ENCODE measurements at places on chromosomes 5 and 9.
A peak's percentile ranks its signal among the peaks of the same experiment; 100 is the strongest.

GRCh38 chr9:81720450-81721086 is 31.2 kb upstream of the TLE1 start:
- DNase-seq, result no peak

DNA sequence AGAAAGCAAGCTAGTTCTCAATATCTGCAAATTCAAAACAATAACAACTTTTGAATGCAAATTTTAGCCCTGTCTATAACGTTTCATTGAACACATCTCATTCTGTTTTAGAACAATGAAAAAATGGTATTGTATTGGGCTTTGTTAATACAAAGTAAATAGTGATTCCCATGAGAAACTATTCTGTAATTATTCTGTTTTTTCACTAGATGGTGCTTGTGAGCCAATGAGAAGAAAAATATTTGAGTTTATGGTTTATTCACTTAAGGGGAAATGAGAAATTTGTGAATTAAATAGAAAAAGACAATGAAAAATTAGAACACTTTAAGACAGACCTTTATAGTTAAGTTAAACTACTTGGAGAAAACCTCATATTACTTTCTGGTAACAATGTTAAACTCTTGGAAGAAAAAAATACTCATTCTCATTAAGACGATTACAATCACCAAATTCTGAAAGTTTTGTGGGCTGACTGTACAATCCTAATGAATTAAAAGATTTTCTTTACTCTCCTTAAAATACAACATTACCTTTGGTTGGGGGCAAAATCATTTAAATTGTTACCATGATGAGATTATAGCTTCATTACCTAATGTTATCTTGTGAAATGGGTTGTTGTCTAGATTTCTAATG is 127.0 kb downstream of the NNT start:
- no peak for DNase-seq

GRCh38 chr5:95900383-95900958 is 61.2 kb downstream of the ELL2 start:
- DNase-seq, result no peak

DNA sequence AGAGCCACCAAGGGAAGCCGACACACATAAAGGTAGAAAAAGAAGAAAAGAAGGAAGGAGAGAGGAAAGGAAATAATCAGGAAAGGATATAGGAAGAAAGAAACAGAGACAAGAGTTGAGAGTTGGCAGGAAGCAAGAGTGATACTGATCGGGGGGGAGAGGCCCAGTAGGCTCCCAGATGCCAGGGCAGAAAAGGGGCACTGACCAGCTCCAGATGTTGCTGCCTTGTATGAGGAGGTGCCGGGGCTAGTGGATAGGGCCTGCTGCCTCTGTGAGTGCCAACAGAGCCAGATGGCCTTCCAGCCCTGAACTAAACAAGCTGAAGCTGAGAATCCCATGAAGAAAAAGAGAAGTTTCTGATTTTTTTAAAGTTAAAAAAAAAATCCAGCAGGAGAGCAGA is 82.0 kb upstream of the TRIM32 start:
- DNase-seq, result no peak

DNA sequence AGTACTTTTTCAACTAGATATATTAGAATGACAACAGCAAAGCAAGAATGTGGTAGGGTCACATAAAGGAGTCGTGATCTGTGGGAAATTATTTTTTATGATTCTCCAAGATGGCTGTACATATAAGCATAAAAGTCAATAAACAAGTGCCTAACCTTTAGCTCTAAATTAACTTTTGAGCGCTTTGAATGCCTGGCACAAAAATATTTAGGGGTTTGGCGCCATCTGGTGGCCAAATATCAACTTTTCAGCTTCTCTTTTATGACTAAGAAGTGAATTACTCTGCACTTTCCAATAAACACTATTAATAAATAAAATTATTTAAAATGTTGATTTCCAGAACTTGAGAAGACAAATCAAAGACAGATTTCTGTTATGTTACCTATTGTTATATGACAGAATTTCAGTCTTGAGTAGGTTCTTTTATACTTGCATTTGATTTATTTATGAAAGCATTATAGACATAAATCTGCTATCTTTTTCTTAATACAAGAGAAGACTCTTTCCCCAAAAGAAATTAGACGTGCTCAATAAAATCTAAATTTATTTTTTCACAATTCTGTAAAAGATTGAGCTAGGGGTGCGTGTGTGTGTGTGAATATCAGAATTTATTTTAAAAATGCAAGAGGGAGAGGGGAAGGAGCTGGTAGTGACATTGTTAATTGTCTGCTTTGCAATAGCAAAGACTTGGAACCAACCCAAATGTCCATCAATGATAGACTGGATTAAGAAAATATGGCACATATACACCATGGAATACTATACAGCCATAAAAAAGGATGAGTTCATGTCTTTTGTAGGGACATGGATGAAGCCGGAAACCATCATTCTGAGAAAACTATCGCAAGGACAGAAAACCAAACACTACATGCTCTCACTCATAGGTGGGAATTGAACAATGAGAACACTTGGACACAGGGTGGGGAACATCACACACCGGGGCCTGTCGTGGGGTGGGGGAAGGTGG is 36.7 kb upstream of the ARRDC3 start:
- peak; percentile 79 for DNase-seq

- no peak for DNase-seq
Observed at GRCh38 chr9:120734607-120735410, 20.5 kb upstream of the MEGF9 start.

GRCh38 chr5:21862986-21863385 is 990.2 kb downstream of the CDH12 start:
- DNase-seq, result no peak

- DNase-seq, result no peak
Observed at GRCh38 chr9:87275047-87275725, 222.5 kb upstream of the DAPK1 start.

- no peak for DNase-seq
Observed at GRCh38 chr5:41903382-41903891, 707 bp upstream of the RIMOC1 start.

GRCh38 chr5:142800776-142801494 is 30.8 kb downstream of the ARHGAP26 start:
- no peak for DNase-seq

- no peak for DNase-seq
Observed at GRCh38 chr5:126009566-126009965, 413.6 kb upstream of the GRAMD2B start.

DNA sequence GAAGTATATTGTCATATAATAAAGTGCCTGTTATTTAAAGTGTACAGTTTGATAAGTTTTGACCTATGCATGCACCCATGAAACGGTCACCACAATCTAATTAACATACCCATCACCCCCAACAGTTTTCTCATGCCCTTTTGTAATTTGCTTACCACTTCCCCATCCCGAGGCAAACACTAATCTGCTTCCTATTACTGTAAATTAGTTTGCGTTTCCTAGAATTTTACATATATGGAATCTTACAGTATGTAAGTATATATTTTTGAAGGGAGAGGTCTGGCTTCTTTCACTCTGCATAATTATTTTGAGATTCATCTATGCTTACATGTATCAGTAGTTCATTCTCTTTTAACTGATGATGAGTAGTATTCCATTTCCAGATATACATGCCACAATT is 56.5 kb downstream of the AMBP start:
- no peak for DNase-seq

GRCh38 chr9:137194909-137195308 is 5.6 kb downstream of the TPRN start:
- no peak for DNase-seq

DNA sequence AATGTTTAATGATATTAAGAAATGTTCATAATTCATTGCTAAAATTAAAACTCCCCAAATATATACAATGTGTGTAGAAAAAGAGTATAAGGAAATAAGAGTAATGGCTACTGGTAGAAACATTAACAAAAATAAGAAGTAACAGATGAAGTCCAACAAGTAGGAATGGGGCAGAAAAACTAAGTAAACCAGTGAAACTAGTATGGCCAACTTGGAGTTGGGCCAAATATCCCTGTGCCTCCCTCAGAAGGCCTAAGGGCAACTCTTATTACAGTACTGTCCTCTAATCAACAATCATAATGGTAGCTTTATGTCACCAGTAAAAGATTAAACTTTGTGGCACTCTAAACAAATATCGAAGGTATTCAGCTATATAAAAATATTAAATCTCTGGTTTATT is 93.5 kb downstream of the SSBP2 start:
- peak; percentile 48 for DNase-seq

DNA sequence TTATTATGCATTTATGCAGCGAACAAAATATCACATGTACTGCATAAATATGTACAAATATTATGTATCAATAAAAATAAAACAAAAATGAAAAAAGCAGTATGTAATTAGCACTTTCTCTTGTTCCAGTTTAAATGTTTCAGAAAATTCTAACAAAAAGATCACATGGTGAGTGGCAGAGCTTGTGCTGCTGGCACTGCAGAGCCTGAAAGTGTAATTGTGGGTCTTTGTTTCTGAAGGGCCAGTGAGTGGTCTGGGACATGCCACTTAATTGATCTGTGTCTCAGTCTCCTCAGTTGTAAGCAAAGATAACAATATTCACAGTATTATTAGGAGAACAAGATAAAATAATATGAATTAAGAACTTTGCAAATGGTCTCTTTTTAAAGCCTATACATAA is 39.5 kb upstream of the RAI14 start:
- DNase-seq, result no peak

- DNase-seq, result no peak
Observed at GRCh38 chr5:125049721-125050702, 303.6 kb upstream of the ZNF608 start.

DNA sequence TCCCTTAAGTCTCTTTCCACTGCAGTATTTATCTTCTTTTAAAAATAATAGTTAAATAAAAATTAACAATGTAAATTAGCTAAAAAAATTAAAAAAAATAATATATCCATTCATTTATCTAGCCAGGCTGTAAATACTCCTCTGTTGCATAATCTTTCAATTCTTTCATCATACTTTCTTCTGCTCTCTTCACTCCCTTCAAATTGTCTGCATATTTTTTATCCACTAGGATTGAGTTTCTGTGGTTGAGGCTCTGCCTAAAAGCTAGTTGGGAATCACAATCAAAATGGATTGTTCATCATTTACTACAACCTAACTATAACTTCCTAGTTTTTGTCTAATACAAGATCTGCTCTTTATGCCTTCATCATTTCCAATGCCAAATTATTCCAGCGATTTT is 182.2 kb downstream of the PDE4D start:
- no peak for DNase-seq

- DNase-seq, result peak; percentile 72
Observed at GRCh38 chr5:72451741-72452505, 55.3 kb downstream of the ZNF366 start.

DNA sequence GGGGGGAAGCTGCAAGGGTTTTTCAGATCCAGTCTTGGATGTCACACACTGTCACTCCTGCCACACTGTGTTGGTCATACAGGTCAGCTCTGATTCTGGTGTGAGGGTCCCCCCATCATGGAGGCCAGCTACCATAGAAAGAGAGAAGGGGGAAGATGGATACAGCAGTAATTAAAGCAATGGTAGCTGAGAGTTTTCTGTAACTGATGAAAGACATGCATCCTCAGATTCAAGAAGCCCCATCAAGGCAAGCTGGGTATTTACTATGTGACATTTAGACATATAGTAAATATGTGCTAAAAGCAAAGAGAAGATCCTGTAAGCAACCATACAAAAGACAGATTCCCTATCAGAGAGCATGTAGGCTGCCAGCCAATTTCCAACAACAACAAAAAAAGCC is 110.9 kb upstream of the COL5A1 start:
- DNase-seq, result no peak

DNA sequence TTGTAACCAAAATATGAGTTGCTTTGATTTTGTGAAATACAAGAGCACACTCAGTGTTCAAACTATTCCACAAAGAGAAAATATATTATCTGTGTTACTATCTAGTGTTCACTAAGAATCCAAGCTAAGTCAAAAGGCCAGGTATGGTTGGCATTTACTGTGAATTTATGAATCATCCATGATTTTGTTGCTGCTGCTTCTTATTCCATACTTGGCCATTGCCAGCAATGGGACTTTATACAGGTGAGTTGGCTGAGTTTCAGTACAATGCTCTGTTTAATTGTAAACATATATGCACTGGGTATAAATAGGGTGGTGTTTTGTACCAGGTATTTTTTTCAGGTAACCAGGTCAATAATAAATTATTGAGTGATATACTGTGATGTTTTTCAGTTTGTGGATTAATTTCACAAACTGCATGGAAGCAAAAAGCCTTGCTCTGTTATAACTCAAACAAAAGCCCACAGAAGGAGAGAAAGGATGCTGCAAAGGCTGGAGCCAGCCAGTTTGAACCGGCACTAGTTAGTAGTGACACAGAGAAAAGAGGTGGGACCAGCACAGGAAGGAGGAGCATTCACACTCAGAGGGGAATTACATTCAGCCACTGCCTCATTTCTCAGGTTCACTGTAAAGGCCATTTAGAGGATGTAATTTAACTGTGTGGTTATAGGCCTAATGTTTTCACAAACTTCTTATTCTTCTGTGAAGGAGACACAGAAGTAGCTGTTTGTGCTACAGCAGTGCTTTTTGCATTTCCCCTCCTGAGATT is 381.8 kb downstream of the ADGRV1 start:
- DNase-seq, result peak; percentile 77

DNA sequence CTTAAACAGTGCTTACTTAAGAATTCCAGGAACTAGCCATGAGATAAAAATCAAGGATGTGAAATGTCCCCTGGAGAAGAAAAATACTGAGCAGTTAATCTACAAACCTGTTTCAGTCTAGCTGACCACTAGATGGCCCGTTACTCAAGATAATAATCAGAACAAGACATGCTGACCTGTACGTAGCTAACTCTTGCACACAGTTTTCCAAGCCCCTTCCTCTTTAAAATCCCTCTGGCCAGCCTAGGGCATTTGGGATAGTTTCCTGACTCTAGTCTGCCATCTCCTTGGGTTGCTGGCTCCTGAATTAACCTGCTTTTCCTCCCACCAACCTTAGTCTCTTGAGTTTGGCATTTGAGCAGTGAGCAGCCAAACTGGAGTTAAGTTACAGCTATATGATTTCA is 59.2 kb upstream of the TRAF1 start:
- DNase-seq, result peak; percentile 25

DNA sequence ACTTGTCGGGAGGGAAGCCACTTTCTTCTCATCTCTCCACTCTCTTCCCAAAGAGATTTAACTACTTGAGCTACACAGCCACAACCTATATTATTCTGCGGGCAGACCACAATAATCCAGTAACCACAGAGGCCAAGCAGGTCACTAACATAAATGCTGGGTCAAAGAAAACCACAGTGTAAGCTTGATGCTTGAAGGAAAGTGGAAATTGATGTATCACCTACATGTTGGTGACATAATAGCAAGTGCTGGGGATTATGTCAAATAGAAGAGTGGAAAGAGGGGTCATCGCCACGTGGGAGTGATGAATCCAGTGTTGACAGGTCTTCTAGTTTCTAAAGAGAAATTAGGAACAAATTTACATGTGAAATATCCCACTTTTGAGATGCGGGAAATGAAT is 40.9 kb downstream of the RFK start:
- peak; percentile 16 for DNase-seq
